ENCODE measurements at places on chromosomes 6 and 20.

DNA sequence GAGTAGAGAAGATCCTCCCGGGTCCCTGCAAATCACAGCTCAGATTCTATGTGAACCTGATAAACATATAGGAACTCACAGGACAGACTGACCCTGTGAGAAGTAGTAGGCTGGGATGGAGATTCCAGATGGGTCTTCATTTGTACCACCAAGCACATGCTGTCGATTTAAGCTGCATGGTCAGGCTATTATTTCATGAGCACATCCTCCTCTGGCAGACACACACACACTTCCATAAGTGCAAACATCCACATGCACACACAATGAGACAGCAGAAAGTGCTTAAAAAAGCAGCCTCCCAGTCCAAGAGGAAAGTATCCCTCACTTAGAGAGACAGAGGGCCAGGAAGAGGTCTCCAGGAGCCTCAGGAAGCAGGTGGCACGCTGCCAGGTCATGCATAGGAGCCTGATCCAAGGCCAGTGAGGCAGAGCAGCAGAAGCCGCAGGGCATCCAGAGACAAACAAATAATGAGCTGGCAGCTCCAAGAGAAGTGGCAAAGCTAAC is 131.8 kb downstream of the UNC5CL start:
- DNase-seq, result no peak

- DNase-seq, result no peak
Observed at GRCh38 chr6:169048865-169049205, 204.8 kb downstream of the THBS2 start.

DNA sequence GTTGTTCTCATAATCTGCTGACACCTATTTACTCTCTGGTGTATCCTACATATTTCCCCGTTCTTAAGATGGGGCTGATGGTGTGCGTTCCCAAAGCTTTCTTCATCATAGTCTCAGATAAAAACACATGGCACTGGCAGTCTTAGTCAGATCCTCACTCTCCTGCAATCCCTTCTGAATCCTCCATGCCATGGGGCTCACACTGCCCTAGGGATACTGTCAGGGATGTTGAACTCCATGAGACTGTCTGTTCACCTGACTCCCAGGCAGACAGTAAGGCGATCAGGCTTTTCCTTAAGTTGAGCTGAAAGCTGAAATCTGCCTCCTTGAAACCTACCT is 76.0 kb downstream of the SLX4IP start:
- DNase-seq, result no peak

DNA sequence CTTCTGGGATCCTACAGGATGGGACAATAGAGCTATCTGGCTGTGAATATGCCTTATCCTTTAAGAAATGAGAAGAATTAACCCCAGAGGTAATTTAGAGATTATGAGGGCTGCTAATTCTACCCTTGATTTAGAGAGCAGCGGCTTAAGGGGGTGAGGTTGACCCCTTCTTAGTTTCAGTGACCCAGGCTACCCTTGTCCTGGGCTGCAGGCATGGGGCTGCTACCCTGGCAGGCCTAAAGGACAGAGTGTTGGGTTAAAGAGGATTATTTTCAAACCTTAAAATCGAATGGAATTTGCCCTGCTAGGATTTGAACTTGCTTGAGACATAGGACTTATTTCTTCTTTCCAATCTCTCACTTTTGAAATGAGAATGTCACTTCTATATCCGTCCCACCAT is 1343.4 kb downstream of the HACE1 start:
- no peak for DNase-seq

DNA sequence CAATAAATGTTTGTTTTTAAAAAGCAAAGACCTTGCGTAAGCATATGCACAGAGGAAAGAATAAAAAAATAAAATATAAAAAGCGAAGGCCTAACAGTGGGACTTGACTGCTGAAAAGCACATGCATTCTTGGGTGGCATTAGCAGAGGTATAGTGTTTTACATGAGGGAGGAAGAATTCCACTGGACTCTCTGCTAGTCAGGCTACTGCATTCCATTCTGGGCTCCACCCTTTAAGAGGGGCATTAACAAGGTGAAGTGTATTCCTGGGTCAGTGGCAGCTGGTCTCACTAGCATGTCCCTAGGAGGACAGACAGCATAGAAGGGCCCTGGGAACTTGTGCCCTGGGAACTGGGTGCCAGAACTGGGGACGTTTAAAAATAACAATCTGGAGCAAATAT is 134.1 kb downstream of the SOBP start:
- no peak for DNase-seq
